H1 (cell line): ENCODE measurements at places on chromosomes 7 and 10. TPM values are rescaled to one million over a fixed set of nuclear protein-coding genes. Genes with fewer than 3 reads are reported as not detected.
A peak's percentile ranks its signal among the peaks of the same experiment; 100 is the strongest.

DNA sequence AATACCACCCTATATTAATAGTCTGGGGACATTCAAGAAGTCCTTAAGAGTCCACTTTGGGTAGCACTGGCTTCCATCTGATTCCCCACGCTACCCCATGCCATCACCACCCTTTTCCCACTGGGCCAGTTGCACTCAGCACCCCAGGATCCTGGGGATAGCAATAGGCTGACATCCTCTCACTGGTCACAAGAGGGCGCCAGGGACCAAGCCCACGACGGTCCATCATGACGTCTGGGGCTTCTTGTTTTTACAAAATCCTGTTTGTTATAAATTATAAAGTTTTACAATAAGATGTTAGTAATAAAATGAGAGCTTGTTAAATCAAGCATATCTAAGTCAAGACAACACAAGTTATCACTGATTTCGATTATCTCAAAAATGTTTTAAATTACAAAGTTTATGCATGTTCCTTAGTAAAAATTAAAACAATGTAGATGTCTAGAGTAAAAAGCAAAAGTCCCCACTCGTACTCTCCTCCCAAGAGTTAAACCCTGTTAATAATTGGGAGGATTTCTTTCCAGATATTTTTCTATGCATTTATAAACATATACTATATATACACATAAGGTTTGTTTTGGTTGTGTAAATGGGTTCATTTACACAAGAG is 15.4 kb downstream of the GPNMB start:
- H3K4me1 ChIP-seq: no peaks in the 10 kb centered on the region
- peak; percentile 73 for DNase-seq
- no peak overlapping the region for H3K27ac ChIP-seq
- no peaks in the 10 kb centered on the region for H3K27me3 ChIP-seq
- no peaks in the 10 kb centered on the region for H3K36me3 ChIP-seq

DNA sequence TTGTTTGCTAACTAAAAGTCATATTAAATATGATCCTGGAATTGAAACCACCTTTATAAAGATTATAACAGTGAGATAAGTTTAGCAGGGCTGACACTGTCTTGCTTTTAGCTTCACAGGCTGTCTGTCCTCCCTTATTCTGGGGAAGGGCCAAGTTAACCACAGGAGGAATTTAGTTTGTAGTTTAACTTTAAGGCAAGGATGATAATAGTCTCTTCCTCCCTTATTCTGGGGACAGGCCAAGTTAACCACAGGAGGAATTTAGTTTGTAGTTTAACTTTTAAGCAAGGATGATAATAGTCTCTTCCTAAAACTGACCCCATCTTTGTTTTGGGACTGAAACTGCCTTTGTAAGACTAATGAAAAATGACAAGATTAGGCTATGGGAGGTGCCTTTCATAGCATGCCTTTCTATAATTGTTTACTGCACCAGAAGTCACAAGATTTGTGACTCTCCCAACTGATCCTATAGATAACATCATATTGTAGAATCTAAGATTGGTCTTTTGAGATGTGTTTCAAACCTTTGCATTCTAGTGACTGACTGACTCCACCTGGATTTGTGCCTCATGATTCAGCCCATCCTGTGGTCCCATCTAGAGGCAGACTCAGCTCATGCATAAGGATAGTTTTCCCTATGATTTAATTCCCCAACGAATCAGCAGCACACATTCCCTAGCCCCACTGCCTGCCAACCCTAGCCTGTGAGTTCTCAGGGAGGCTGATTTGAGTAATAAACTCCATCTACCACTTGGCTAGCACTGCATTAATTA is 212.0 kb downstream of the MAGI2 start:
- no peaks in the 10 kb centered on the region for H3K36me3 ChIP-seq
- no peak overlapping the region for H3K4me3 ChIP-seq
- H3K27ac ChIP-seq: no peak overlapping the region
- DNase-seq: no peak
- no peaks in the 10 kb centered on the region for H3K4me1 ChIP-seq
- H3K27me3 ChIP-seq: no peaks in the 10 kb centered on the region

DNA sequence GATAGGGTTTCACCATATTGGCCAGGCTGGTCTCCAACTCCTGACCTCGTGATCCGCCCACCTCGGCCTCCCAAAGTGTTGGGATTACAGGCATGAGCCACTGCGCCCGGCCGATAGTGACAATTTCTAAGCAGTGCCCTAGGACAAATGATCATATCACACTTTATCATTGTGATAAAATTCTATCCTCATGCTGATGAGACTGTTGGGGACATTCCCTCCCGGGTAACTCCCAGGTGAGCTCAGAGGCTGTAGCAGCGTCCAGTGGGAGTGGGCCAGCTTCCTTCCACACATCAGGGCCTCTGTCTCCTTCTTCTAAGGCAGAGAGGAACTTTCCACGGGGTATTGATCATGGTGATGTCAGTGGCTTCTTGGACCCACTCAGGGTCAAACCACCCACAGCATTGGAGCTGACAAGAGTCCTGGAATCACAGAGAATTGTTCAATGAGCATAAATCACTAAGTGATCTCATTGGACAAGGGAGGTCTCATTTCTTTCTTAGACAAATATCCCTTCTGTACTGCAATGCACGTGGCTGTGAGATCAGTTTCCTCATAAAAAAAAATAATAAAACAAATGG is 256.1 kb downstream of the KLF6 start:
- no peak for DNase-seq
- H3K4me3 ChIP-seq: no peak overlapping the region
- H3K27me3 ChIP-seq: no peaks in the 10 kb centered on the region

DNA sequence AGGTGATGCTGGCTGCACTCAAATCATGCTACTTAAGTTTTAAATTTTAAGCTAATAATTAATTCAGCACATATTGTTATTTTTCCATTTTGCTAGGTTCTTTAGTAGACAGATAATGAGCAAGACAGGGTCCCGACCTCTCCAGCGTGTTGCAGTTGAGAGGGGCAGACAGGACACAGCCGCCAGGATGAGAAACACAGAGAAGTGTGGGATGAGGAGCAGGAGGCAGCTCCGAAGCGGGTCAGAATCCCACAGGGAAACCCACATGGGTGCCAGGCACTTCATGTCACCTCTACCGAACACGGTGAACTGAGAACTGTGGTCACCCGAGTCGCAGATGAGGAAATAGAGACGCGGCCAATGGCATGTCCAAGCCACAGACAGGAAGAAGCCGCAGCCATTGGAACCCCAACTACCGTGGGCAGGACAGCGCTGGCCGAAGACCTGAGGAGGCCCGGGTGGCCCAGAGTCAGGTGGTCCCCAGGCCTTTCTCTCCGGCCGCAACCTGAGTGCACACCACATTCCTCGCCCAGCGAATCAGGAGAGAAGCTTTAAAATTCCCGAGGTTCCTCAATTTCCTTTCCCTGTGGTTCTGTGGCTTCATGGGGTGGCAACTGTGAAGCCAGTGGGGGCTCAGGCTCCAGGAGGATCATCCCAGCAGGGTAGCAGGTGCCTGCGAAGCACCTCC is 213.0 kb downstream of the DNAJB6 start:
- no peak for DNase-seq
- H3K4me1 ChIP-seq: no peaks in the 10 kb centered on the region
- no peak overlapping the region for H3K27ac ChIP-seq
- H3K4me3 ChIP-seq: no peak overlapping the region
- no peaks in the 10 kb centered on the region for H3K27me3 ChIP-seq

GRCh38 chr7:112940314-112940732 is 146.3 kb downstream of the GPR85 start:
- no peaks in the 10 kb centered on the region for H3K27me3 ChIP-seq
- H3K4me3 ChIP-seq: peak overlapping the region; percentile 87
- H3K4me1 ChIP-seq: no peaks in the 10 kb centered on the region; the same call in 1 of the 2 replicates
- no peak for DNase-seq

DNA sequence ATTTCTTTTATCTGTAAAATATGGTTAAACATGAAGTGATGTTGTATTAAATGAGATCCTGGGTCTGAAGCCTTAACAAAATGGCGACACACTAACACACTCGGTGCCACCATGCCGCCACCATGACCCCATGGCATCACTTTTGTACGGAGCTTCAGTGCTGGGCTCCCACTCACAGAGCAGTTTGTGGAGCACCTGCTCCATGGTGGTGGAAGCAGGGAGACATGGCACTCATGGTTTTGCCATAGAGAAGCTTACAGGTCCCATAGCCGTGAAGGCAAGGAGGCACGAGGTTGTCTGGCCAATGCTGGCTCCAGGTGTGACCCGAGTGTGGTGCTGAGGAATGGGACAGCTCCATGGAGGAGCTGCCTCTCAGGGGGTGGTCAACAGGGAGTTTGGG is 63.5 kb upstream of the EN2 start:
- DNase-seq: no peak
- no peak overlapping the region for H3K27ac ChIP-seq
- no peaks in the 10 kb centered on the region for H3K27me3 ChIP-seq
- H3K4me1 ChIP-seq: no peaks in the 10 kb centered on the region

- H3K4me3 ChIP-seq: no peak overlapping the region
- peak; percentile 88 for DNase-seq
- no peaks in the 10 kb centered on the region for H3K27me3 ChIP-seq
- H3K27ac ChIP-seq: peak overlapping the region; percentile 97
- H3K36me3 ChIP-seq: no peaks in the 10 kb centered on the region
Measured at GRCh38 chr7:150401861-150402631, 22.9 kb downstream of the ZNF775 start.

DNA sequence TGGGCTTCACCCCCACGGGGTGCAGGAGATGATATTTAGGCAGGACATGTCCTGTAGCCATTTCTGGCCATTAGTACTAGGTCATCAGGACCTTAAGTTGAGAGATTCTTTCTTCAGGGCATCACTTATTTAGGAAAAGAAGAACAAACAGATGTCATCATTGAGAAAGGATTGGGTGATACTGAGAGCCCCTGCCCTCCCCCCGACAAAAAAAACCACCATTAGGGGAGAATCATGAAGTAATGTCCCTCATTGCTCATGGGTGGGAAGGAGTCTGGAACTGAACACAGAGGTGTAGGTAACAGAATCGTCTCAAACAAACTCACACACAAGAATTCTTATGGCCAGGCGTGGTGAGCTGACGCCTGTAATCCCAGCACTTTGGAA is 6.4 kb upstream of the ORAI2 start:
- DNase-seq: no peak
- no peak overlapping the region for H3K27ac ChIP-seq
- peaks cover 2% of the 10 kb centered on the region; the same call in 1 of the 2 replicates for H3K36me3 ChIP-seq
- H3K4me1 ChIP-seq: peaks cover 16% of the 10 kb centered on the region; the same call in 1 of the 2 replicates

DNA sequence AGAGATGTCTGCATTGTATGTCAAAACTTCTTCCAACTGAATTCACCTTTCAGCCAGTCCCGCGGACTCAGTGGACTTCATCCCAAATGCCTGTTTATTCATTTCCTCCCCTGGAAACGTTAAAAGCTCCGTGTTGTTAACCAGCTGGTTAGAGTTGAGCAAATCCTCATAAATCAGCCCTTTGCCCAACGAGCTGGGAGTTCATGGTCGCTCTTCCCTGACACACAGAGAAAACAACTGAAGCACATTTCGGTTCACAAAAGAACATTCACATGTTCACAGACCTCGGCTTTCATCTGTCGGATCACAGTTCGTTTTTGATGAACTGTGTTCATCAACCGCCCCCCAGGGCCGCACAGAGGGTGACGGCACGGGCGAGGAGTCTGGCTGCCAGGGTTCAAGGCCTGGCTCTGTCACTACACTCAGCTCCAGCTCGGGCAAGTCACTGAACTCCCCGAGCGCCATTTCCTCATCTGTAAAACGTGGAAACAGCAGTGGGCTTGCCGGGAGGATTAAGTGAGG is 62.6 kb downstream of the GLI3 start:
- no peak overlapping the region for H3K4me3 ChIP-seq
- no peak for DNase-seq
- no peaks in the 10 kb centered on the region for H3K36me3 ChIP-seq
- no peaks in the 10 kb centered on the region for H3K4me1 ChIP-seq
- H3K27ac ChIP-seq: no peak overlapping the region

GRCh38 chr7:9097565-9098060 is 664.2 kb downstream of the NXPH1 start:
- DNase-seq: no peak
- H3K27me3 ChIP-seq: no peaks in the 10 kb centered on the region
- H3K4me3 ChIP-seq: no peak overlapping the region
- no peaks in the 10 kb centered on the region for H3K4me1 ChIP-seq
- no peaks in the 10 kb centered on the region; the same call in 1 of the 2 replicates for H3K36me3 ChIP-seq

DNA sequence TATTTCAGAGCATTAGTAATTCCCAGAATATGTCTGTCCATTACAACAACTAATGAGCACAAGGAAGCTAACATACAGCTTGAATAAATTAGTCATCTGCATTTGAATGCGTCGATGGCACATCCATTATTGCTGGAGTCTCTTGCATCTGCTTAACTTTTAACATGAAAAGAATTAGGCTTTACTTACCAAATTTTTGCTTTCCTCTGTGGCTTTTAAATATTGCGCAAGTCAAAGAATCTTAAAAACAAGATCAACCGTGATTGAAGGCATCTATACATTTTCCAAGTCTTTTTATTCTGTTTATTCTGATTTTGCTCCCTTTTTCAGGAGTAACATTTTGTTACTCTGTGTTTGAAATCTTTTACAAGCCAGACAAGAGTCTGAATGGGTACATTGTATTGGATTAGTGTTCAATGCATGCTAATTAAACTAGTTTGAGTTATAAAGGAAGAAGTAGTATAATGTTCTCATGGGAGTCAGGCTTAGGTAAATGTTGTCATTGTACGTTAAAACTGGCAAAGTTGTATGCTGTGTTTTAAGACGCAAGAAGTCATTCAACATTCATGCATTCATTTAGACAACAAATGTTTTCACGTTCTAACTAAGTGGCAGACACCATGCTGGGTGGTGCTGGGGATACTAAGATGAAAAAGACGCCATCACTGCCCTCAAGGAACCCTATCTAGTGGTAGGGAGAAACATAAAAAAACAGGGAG is 4.0 kb upstream of the CACNB2 start:
- no peaks in the 10 kb centered on the region for H3K4me1 ChIP-seq
- no peak for DNase-seq
- peaks cover 4% of the 10 kb centered on the region; the same call in 1 of the 2 replicates for H3K27me3 ChIP-seq
- H3K4me3 ChIP-seq: no peak overlapping the region
- H3K36me3 ChIP-seq: no peaks in the 10 kb centered on the region
- H3K27ac ChIP-seq: no peak overlapping the region

DNA sequence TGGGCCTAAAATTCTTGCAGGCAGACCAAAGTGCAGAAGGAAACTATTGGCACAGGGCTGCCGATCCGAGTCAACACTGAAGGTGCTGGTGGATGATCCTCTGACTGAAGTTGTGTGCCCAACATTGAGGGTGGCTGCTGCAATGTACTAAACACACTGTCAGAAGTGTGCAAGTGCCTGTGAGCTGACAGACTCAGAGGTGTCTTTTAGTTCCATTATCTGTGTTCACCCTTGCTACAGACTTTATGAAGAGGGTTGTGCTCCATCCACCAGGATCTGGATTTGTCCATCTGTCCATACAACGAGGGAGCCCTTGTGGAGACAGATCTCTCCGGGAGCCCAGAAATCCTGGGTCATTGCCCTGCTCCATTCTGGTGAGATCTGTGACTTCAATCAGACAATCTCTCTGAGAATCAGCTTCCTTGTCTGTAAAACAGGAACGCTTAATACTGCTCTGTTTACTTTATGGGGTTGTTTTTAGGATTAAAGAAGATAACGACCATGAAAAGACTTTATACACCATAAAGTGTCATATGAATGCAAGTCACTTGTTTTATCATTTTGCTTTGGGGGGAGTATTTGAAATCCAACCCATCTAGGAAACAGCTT is 9.5 kb upstream of the TRPV6 start:
- no peaks in the 10 kb centered on the region for H3K36me3 ChIP-seq
- no peaks in the 10 kb centered on the region for H3K4me1 ChIP-seq
- no peaks in the 10 kb centered on the region for H3K27me3 ChIP-seq

NPTX2 gene
- total RNA-seq: 14.0 and 18.4 TPM in 2 replicates

KIF11 gene
- total RNA-seq: 58.7 and 59.2 TPM in 2 replicates

TMEM176B gene
- total RNA-seq: 1.2 TPM in 2 replicates

SPRN gene
- total RNA-seq: 0.24 and 0.42 TPM in 2 replicates

TNRC18 gene
- total RNA-seq: 8.6 and 9.9 TPM in 2 replicates

FAM170B gene
- total RNA-seq: not detected in 2 replicates
